Left kidney (tissue), 8 donors: ENCODE measurements at places on chromosomes 16 and 17. TPM values are rescaled to one million over a fixed set of nuclear protein-coding genes. Genes with fewer than 3 reads are reported as not detected.

MT1G gene
- polyA plus RNA-seq = 56.6 TPM

PDPK1 gene
- polyA plus RNA-seq = 58.4 TPM

ESRP2 gene
- polyA plus RNA-seq = 33.5 TPM

KRT40 gene
- not detected for polyA plus RNA-seq

PPY gene
- polyA plus RNA-seq = 0.45 TPM

EPOP gene
- 1.6 TPM for polyA plus RNA-seq

ABCA10 gene
- 3.9 TPM for polyA plus RNA-seq

UNC13D gene
- polyA plus RNA-seq = 5.4 TPM

TEX19 gene
- polyA plus RNA-seq = not detected

EVI2A gene
- 1.8 TPM for polyA plus RNA-seq

FA2H gene
- 3.1 TPM for polyA plus RNA-seq

TMED6 gene
- 2.6 TPM for polyA plus RNA-seq

KRTAP4-1 gene
- polyA plus RNA-seq = not detected

GSG1L gene
- 0.20 TPM for polyA plus RNA-seq

ABCA8 gene
- 1.1 TPM for polyA plus RNA-seq

AMDHD2 gene
- 24.1 TPM for polyA plus RNA-seq

KCNG4 gene
- polyA plus RNA-seq = 0.07 TPM

MARCHF10 gene
- polyA plus RNA-seq = 1.00 TPM

KCNH4 gene
- not detected for polyA plus RNA-seq

CDRT15L2 gene
- polyA plus RNA-seq = not detected

KRT25 gene
- polyA plus RNA-seq = not detected

DNASE1L2 gene
- polyA plus RNA-seq = 0.93 TPM

GPR142 gene
- polyA plus RNA-seq = 0.25 TPM

TAF15 gene
- 321 TPM for polyA plus RNA-seq

PYDC1 gene
- polyA plus RNA-seq = not detected

CD300LB gene
- 0.15 TPM for polyA plus RNA-seq

TNFRSF13B gene
- polyA plus RNA-seq = not detected

ZNF629 gene
- polyA plus RNA-seq = 27.6 TPM

CBFB gene
- polyA plus RNA-seq = 83.8 TPM

AKTIP gene
- polyA plus RNA-seq = 53.3 TPM

IGFALS gene
- 1.6 TPM for polyA plus RNA-seq

TMEM92 gene
- 2.2 TPM for polyA plus RNA-seq

HEATR9 gene
- 0.20 TPM for polyA plus RNA-seq

MGAT5B gene
- polyA plus RNA-seq = 1.5 TPM

PCGF2 gene
- 72.0 TPM for polyA plus RNA-seq

SOCS1 gene
- 4.0 TPM for polyA plus RNA-seq
